Osteocyte (in vitro differentiated cells): ENCODE measurements at places on chromosomes 6 and 20.

GRCh38 chr6:27757307-27757706 is 154.9 kb downstream of the OR2B2 start:
- DNase-seq: no peak

DNA sequence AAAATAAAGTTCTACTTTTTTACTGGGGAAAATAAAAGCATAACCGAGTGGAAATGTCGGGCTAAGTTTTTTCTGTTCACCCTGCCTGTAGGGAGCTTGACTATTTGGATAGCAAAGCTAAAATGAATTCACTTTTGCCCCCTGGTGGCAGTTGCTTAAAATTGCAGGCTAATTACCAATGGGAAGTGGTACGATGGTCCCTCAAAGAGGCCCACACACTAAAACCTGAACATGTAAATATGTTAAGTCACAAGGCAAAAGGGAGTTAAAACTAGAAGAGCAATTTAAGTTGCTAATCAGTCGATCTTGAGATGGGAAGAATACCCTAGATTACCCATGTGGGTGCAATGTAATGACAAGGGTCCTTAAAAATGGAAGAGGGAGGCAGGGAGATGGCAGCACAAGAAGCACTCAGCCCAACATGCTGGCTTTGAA is 916 bp upstream of the SUN5 start:
- no peak for DNase-seq

- no peak for DNase-seq
Measured at GRCh38 chr6:55980627-55981211, 105.3 kb upstream of the BMP5 start.

GRCh38 chr6:116580198-116580597 is 8.9 kb downstream of the RWDD1 start:
- DNase-seq: no peak

DNA sequence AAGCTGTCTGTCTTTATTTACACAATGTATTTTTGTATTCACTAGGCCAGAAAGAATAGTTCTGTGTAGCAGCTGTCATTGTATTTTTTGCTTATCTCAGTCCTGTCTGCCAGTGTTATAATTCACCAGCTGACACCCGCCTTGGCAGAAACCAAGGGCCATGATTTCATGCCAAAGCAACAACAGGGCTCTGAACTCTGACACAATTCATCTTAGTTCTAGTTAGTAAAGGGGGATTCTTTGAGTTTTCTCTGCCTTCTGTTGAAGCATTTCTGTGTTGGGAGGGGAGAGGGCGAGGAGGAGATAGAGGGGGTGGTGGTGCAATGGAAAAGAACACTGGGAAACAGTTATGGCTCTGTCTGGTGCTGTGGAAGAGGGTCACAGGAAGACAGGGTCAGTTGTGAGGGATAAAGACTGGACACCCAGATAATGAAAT is 684.6 kb upstream of the MARCKS start:
- DNase-seq: no peak

DNA sequence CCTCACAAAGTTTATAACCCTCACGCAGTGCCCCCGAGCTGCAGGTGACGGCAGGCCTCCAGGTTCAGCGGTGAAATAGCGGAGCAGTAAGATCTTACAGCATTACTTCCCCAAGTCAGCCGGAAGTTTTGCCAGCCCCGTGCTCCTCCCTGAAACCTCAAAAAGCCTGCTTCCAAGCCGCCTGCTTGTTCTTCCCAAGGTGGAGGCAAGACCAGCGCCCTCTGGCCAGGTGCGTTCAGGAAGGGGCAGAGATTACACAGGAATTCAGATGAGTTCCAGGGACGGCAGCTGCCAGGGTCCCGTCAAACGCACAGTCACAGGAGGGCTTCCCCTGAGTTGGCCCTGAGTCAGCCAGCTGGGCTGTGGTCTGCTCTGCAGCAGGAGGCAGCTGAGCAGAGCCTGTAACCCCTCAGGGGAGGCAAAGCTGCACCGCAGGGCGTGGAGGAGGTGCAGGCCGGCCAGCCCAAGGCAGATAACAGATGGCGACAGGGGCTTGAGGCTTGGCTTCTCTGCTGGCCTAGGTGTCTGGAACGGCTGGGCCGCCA is 124.1 kb upstream of the RPS6KA2 start:
- DNase-seq: no peak

DNA sequence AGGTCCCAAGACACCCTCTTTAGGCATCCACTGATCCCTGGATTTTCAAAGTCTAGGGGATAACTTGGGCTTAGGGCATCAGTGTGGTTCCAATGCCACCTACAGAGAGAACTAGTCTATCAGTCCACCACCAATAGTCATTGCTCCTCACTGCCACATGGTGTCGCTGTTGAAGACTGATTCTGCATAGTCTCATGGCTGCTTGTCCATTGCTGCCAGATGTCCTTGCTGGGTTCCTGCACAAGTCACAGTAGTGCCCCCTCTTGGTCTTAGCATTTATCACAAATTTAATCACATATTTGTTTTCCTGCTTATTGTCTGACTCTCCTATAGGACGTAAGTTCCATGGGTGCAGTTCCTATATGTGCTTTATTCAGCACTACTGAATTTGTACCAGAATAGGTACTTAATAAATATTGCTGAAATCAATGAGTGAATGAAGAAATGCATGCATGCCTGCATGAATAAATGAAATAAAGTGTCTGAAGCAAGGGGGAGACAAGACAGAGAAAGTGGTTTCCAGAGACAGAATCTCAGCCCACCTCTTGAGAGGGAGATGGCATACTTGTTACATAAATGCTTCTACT is 45.9 kb upstream of the RALY start:
- no peak for DNase-seq

DNA sequence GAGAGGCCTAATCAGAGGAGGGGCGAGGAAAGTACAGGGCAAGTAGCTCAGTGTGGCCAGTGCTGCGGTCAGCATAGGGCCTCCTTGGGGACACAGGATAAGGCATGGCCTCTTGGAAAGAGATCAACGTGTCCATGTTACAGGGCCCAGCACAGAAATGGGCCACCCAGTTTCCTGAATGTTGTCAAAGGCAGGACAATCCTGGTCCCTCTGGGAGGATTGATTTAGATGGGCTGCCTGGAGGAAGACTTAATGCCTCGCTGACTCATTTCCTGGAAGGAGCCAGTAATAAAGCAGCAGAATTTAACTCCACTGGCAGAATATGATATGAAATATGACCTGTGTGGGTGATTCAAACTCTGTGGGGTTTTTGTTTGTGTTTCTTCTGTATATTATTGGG is 16.6 kb downstream of the DDO start:
- peak; percentile 46 for DNase-seq

GRCh38 chr20:61203320-61203719 is 48.7 kb upstream of the CDH4 start:
- no peak for DNase-seq

- DNase-seq: no peak
Measured at GRCh38 chr6:136323431-136324112, 33.9 kb upstream of the BCLAF1 start.
